Spinal cord (tissue), 10 donors: ENCODE measurements at places on chromosomes 12 and 14. TPM values are rescaled to one million over a fixed set of nuclear protein-coding genes. Genes with fewer than 3 reads are reported as not detected.

DNA sequence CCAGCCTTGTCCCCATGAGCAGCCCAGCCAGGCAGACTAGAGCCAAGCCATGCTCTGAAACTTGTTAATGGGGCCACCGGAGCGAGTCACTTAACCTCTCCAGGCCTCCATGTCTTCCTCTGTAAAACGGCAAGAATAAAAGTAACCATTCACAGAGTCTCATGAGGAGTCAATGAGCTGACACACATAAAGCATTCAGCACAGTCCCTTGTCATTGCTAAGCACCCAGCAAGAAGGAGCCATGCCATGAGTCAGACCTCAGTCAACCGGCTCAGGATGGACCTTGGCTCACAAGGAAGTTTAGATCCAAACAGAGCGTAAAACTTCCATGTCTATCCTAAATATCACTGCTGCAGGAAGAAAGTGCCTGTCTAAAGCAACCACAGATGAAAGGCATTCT is 10.6 kb downstream of the FICD start:
- no peak for DNase-seq

GRCh38 chr12:21675096-21675495 is 17.5 kb upstream of the LDHB start:
- DNase-seq = no peak

- no peak for DNase-seq
Observed at GRCh38 chr14:86574778-86575129, 1044.8 kb downstream of the FLRT2 start.

- DNase-seq = no peak
Observed at GRCh38 chr14:65440230-65440629, 27.7 kb downstream of the FUT8 start.

DNA sequence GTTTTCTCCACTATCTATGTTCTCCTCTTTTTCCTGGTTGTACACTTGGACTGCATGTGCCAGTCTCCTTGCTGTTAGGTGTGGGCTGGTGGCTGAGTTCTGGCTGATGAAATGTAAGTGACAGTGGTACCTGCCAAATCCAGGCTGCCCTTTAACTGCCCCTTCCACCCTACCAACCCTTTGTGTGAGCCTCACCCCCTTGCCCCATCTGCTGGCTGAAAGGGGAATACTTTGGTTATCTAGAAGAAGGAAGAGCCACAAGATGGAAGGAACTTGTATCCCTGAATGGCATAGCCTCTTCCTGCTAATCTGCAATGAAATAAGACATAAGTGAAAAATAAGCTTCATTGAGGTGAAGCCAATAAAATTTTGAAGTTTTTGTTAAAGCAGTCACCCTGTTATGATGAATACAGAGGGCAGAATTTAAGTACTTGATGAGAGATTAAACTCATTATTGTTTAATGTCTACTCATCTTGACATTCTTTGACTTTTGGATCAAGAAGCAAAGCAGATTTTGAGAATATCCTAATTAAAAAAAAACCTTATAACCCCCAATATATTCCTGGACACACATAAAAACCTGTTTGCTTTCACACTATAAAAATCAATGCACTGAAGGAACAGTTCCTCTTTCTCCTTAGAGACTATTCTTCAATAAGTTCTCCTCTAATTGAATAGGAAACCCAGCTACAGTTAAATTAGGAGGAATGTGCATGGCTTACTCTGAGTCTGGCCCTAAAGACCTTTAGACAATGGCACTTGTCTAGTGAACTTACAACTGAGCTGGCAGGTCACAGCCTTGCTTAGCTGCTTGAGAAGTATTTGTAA is 262.6 kb upstream of the BTG1 start:
- DNase-seq = no peak

DNA sequence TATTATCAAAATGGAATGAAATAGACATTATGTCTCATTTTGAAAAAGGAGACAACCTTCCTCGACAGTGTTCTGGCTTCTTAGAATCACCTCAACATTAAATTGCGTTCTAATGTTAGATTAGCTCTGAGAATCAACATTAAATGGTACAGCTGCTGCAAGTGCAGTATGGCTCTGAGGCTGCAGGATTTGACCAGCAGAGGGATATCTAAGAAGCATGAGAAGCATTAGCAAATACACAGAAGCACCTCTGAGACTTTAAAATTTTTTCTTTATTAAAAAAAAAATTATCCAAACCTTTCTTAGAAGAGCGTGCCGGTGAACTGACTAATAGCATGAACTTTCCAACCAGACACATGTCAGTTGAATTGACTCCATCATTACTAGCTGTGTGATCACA is 253.4 kb upstream of the LRIG3 start:
- peak; percentile 22 for DNase-seq

DNA sequence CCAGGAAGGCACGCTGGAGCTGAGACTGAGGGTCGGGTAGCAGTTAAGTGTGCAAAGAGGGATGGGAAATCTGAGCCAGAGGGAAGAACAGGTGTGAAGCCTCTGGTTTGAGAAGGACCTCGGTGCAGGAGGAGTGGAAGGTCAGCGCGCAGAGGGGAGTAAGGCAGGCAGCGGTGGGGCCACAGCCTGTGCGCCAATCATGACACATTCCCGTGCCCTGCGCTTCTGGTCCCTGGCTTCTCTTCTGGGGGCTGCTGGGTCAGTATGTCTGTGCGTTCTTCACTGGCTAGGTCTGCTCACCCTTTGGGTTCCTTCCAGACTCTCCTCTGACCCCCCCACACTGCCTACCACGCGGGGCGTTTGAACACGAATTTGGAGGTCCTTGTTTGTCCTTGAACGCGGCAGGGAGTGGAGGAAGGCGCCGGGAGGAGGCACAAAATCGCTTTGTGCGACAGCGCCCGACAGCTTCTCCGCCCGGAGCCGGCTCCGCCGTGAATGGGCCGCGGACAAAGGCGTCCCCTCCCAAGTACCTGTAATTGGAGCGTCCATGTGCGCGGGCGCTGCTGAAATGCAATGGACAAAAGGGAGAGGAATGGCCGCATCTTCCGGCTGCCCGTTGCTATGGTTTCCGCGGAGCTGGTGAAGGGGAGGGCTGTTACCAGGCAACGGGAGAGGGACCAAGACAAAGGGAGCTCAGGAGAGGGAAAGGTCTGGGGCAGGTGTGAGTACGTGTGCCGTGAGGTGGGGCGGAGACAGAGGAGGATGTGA is 207.2 kb upstream of the SRRM4 start:
- DNase-seq = peak; percentile 99

DNA sequence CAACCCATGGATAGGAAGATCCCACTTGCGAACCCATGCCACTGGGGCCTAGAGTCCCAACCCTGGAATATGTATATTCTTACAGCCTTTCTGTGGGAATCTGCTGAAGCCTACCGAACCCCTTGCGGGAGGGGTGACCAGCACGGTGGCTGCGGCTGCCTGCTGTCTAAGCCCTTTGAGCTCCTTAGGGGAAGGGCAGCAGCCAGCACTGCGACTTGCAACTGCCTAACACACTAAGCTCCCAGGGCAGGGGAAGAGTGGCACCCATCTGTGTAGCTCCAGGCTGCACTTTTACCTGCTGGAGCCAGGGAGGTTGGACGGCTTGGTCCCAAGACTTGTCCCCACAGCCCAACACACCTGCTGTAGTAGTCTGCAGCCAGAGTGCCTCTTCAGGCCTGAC is 1968.7 kb upstream of the FLRT2 start:
- no peak for DNase-seq

- peak; percentile 14 for DNase-seq
Observed at GRCh38 chr14:91545946-91546716, 36.0 kb upstream of the PPP4R3A start.

GRCh38 chr12:15842108-15842507 is 40.1 kb upstream of the STRAP start:
- DNase-seq = no peak

DNA sequence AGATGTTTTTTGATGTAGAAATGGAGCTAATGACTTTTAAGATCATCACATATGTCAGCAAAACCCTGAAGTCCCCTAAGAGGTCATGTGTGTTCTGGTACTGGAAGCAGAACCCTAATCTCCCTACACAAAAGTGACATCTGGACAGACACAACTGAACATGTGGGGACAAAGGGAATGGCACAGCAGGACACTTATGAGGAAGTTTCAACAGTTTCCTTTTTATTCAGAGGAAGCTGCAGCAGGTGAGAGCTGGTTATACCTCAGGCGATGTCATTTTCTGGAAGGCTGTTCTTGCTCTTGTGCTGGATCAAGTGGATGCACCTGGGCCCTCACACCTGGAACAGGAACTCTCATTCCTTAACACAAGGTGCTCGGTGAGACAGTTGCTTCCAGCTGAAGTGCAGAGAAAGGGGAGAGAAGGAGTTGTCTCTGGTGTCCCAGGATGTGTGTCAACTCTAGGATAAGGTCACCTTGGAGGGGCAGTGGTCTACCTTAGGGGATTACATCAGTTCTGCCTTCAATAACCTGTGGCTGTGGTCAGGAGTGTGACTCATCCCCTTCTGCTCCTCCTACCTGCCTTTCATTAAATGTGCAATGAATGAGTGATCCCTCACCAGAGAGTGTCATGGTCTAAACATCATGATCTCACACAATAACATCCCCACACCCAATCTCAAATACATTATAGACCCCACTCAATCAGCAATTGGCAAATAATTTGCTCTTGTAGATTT is 463.4 kb downstream of the TMEM121 start:
- no peak for DNase-seq

- no peak for DNase-seq
Observed at GRCh38 chr12:2144951-2145350, 92.2 kb downstream of the CACNA1C start.

DNA sequence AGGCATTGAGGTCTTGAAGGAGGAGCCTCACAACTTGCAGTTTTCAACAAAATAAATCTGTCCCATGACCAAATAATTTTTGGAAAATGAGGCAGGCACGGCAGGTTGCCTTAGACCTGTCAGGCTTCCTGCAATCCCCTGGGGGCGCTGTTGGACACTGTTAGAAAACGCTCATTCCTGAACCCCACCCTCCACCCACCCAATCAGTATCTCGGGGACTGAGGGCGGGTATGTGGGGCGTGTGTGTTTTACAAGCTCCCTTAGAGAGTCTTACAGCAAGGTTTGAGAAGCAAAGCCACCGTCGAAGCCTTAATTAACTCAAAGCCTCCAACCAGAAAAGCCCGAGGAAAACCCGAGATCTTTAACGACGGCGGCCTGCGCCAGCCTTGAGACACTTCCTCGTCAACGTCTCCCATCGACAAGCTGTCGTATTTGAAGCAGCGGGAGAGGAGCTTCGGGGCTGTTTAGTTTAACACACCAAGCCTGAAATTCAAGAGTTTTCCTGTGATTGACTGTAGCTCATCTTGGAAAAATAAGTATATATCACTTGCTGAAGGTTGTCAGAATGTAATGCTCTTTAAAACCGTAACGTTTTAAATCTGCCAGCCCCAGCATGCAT is 123.0 kb downstream of the GLT1D1 start:
- DNase-seq = no peak

DNA sequence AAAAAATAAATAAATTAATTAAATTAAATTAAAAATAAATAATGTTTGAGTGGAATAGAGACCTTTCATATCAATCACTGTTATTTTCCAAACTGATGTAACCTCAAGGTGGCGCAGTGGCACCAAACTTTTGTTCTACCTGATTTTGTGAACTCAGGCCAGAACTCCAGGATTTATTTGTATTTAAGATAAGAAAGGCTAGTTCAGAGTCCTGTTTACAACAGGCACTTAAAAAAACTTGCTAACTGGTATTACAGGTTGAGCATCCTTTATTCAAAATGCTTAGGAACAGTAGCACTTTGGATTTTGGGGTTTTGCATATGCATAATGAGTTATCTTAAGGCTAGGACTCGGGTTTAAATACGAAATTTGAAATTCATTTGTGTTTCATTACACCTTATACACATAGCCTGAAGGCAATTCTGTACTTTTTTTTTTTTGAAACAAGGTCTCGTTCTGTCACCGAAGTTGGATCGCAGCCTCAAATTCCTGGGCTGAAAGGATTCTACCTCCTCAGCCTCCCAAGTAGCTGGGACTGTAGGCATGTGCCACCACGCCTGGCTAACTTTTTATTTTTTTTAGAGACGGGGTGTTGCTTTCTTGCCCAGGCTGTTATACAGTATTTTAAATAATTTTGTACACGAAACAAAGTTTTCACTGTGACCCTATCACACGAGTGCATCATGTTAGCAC is 32.4 kb downstream of the YY1 start:
- DNase-seq = no peak

- no peak for DNase-seq
Observed at GRCh38 chr12:25280082-25280481, 29.4 kb upstream of the KRAS start.

DNA sequence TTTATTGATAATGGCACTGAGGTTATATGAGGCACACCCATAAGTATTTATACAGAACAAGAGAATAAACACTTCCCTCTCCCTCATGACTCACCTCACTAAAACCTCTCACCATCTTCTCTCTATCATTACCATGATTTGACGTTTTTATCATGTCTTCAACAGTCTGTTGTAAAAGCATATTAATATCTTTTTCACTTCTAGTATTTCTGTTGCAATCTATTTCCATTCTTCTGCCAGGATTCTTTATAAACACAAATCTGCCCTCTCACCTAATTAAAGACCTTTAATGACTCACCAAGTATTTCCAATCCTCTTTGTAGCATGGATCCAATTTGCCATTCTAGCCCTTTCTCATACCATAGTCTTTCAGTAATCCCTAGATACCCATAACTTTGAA is 527.7 kb downstream of the SLC16A7 start:
- DNase-seq = no peak

DNA sequence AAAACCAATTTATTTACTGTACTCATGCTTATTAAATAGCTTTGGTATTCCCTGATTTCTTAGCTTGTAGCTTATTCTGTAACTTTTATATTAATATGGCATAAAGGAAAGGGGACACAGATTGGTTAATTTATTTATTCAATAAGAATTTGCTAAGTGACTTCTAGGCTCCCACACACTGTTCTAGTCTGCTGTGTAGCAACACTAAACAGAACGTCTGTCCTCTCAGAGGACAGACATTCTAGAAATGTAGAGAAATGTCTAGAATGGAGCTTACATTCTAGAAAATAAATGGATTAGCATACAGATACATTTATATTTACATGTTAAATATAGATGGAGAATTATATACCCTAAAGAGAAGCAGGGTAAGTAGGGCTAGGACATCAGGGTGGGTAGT is 184.9 kb upstream of the ABCD2 start:
- DNase-seq = no peak

DNA sequence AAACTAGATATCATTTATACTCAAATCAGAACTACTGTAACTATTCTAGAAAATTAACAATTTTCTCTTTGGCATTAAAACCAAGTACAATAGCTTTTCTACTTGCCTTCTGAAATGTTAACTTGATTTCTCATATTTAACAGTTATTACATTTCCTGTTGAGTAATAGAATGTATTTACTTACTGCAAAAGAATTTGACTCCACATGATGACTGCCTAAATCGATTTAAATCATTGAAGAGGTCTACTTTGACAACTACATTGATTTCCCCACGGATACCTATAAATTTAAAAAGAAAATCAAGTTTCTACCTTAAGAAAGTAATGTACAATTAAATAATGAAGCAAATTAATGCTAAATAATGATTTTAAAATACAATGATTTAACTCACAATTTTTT is 18.9 kb downstream of the C2CD5 start:
- DNase-seq = no peak

- no peak for DNase-seq
Observed at GRCh38 chr12:906062-906585, 43.4 kb downstream of the RAD52 start.

CARMIL3 gene
- 10.2 TPM for total RNA-seq

DEPDC4 gene
- 1.8 TPM for total RNA-seq

EIF2B1 gene
- total RNA-seq = 24.5 TPM

PLEKHG7 gene
- total RNA-seq = not detected

GARIN6 gene
- total RNA-seq = not detected

AGAP2 gene
- total RNA-seq = 13.0 TPM

CLEC4D gene
- total RNA-seq = 2.6 TPM

RHNO1 gene
- 31.2 TPM for total RNA-seq

AQP6 gene
- total RNA-seq = 2.3 TPM

GPR84 gene
- total RNA-seq = 0.99 TPM

MYF5 gene
- total RNA-seq = not detected
